Fibroblast of skin of left biceps (primary cell): ENCODE measurements at places on chromosomes 7 and 10.

DNA sequence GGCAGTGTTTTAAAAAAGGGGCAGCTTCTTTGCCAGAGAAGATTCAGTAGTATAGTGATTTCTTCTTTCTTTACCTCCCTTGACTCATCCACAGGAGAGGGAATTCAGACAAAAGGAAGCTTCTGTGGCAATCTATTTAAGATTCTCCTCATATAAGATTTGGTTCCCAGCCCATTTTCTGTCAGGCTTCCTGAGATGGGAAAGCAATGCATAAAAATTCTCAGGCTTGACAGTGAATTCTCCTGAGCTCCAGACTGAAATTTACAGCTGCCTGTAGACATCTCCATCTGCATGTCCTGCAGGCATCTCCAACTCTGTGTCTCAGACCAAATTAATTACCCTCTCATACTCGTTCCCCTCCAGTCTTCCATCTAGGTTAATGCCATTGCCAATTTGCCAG, 72.8 kb downstream of the TSPAN12 start:
- DNase-seq: no peak

- DNase-seq: no peak
These were observed 30.2 kb upstream of the NUB1 start for GRCh38 chr7:151311294-151311864.

DNA sequence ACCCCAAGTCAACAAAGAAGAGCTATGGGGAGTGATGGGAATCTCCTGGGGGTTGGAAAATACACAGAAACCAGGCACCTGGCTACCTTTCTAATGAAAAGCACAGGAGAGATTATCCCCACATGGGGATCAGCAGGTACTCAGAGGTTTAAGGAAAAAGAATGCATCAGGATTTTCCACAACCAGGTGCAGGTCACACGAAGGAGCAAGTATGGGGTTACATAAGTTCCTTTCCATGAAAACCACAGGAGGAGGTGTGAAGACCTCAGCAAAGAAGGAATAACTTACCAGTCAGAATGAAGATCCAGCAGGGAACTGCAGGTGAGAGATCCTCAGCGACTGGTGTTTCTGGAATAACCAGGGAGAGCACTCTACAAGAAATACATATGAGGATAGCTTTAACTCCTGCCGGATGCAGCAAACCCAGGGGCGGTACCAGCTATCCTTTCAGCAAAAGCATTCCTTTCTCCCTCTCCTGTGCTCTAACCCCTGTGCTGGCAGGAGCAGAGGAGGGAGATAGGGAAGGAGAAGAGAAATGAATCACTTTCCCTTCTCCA, 116.7 kb upstream of the TMEM106B start:
- no peak for DNase-seq

GRCh38 chr10:48652344-48652743, 32.3 kb upstream of the WDFY4 start:
- no peak for DNase-seq

DNA sequence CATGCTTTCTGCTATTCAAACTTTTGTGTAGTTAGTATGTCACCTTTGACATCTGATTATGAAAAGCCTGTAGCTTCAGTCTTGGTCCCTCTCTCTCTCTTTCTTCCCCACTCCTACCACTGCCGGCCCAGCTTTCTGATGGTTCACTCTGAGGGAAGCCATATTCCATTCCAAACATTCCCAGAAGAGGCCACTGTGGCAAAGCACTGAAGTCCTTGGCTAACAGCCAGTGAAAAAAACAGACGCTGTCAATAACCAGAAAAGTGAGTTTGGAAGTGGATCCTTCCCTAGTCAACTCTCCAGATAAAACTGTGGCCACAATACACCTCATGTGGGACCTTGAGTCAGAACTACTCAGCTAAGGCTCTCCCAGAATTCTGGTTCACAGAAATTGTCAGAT, 950.7 kb upstream of the PHF14 start:
- no peak for DNase-seq

DNA sequence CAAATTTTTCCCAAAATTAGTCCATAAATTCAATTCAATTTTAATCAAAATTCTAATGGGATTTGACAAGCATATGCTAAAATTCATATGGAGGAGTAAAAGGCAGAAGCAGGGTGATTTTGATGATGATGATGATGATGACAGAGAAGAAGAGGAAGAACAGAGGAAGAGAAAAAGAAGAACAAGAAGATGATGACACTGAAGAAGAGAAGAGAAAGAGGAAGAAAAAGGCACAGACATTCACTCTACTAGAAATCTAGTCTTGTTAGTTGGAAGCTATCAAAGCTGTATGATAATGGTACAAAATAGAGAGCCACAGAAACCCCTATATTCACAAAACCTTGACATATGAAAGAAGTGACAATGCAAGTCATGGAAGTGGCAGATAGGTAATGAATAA, 157.9 kb downstream of the ELMO1 start:
- no peak for DNase-seq

GRCh38 chr7:122310119-122311021, 5.8 kb upstream of the FEZF1 start:
- DNase-seq: no peak

DNA sequence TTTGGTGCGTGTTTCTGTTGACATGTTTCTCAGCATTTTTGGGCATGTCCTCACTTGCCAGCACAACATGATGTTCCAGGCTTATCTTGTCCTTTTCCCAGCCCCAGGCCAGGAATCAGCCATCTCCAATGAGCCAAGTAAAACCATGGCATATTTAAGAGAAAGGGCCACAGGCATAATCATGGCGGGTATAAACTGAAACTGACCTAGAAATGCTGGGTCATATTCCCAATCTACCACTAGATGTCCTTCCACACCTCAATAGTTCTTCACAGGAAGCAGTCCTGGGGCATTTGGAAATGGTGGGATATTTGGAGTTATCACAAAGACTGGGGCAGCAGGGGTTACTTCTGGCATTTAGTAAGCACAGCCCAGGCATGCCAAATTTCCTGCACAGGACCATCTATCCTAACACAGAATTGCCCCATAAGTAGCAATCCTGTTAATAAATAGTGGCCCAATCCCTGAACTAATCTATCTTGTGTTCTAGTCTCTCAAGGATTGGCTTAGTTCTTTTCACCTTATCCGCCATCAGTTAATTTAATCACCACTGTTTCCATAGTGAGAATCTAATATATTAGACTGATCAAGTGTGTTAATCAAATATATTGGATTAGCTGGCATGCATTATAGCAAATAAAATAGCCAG, 101.6 kb downstream of the NPSR1 start:
- peak; percentile 19 for DNase-seq

DNA sequence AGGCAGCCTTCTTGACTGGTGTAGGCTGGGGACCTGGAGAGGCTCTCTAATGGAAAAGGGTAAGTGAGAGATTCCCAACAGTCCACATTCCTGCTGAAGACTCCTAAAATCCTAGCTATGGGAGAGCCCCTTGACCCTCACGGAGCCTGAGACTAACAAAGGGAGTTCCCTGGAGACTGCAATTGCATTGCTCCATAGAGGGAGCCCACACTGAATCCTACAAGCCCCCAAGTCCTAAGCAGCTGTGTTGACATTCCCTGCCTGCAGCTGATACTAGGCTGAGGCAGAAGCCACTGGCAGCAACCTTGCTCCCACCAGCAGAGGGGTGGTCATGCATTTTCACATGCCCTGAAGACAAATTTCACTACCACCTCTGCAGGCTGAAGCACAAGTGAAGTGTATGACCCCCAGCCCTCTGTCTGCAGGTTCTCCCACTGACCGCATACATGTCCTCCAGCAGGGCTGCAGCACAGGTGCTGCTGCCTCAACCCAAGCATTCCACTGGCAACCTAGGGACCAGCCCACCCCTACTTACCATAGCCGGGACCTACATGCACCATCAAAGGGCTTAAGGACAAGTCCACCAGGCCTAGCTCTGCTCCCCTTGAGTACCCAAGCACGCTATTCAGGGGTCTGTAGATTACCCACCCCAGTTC, 130.3 kb upstream of the SLC13A1 start:
- DNase-seq: no peak

DNA sequence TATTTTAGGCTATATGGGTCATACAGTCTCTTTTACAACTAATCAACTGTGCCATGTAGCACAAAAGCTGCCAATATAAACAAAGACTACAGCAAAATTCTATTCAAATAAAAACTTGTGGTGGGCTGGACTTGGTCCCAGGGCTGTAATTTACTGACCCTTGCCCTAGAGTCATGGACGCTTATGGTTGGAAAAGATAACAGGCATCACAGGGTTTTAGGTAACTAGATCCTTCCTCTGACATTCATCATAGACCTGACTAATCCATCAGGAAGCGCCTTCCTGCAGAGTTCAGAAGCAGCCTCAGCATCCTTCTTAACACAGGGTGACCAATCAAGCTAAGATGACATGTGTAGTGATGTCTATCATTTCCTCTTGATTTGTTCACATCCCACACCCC, 40.2 kb upstream of the GPAM start:
- DNase-seq: no peak

- no peak for DNase-seq
These were observed 69.4 kb downstream of the C1GALT1 start for GRCh38 chr7:7251742-7252141.

- DNase-seq: no peak
These were observed 81.6 kb downstream of the UNCX start for GRCh38 chr7:1314021-1314907.

- DNase-seq: no peak
These were observed 125.7 kb downstream of the RGS10 start for GRCh38 chr10:119416855-119417254.

- no peak for DNase-seq
These were observed 2.9 kb downstream of the ECHDC3 start for GRCh38 chr10:11745045-11745444.

GRCh38 chr7:67625257-67625737, 628.7 kb downstream of the TYW1 start:
- DNase-seq: peak; percentile 42

- DNase-seq: no peak
These were observed 259.0 kb downstream of the ADRA2A start for GRCh38 chr10:111335826-111336225.

DNA sequence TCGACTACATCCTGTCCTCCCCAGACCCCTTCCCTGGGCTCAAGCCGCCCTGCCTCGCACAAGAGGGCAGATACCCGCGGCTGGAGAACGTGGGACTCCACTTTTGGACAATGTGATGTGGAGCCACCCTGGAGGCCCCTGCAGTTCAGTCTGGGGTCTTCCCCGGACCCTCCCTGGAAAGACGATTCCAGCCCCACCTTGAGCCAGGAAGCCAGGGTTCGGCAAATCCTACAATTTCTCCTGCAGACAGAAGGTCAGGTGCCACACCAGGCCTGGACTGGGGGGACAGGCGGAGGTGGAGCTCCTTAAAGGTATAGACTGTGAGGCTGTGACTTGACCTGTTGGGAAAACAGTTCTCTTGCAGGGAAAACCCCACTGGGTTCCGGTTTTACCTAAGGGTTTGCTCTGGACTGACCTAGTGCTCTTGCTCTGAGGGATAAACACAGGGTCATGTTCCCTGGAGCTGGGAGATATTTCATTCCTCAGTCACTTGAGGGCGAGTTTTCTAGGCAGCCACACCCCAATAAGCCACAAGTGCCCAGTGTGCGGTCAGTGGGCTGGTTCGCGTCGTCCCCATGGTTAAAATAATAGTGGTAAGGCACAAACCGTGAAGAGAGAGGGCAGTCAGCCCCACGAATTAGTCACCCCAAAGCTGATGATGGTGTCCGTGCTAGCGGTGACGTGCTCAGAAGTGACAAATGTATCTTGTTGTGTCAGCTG, 1.6 kb downstream of the FOXL3 start:
- no peak for DNase-seq

DNA sequence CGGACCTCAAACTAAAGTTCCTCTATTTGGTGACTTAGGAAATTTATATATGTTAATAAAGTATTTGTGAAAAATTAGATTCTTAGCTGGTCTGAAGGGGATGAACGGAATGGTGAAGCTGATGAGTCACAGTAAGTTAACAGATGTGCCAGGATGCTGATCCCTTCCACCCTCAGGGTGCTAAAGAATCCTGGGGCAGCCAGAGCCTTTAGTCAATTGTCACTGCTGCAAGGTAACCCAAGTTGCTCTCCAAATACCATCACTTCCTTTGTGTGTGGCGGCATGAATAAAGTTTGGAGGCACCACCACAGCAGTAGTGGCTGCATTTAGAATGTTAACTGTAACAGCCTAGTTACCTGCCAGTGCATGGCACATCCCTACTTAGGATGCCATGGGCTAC, 222.6 kb upstream of the PPP1R3A start:
- no peak for DNase-seq

GRCh38 chr10:77516575-77516974, 121.0 kb downstream of the KCNMA1 start:
- DNase-seq: no peak

- peak; percentile 88 for DNase-seq
These were observed 87.1 kb upstream of the HDAC9 start for GRCh38 chr7:18408461-18408860.

DNA sequence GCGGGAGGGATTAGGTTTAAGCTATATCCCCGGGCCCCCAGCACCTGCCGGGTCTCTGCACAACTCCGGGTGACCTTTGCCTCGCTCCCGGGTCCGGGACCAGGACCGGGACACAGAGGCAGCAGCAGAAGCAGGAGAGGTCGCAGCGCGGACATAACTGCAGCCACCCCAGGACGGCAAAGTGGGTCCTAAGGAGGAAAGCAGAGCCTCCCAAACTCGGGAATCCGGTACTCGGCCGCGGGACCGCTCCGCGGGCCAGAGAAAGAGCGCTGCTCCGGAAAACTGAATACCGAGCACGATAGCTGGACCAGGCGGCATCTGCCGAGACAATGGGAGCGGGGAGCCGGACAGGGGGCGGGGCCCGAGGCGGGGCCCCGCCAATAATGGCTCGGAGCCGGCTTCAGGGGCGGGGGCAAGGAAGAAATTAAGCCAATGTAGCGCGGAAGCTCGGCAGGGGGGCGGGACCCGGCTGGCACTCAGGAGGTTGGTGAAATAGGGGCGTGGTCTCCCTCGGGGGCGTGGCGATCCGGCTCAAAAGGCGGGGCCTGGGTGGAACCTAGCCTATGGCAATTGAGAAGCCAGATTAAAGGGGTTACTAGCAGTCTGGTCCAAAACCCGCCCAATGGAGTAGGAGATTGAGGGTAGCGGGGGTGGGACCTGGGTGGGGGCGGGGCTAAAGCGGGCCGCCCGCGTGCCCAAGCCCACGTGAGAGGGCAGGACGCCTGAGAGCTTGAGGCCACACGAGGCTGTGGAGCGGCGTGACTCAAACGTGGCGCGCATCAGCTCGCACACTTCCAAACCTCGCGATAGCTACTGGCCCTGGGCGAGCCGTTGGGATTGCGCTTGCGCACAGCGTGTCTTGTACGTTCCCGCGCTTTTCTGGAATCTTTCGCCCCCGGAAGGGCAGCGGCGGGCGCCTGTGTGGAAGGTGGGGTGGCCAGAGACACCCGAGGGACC, at the start of the genes GPC2 and STAG3:
Gene GPC2, minus strand, starts transcription at position 337 of the 957 bp plus-strand sequence. Its CDS starts 182 bp downstream, at position 155.
Gene STAG3, plus strand, starts transcription at position 874 of the 957 bp plus-strand sequence. CDS start 2,639 bp downstream, outside the sequence.
- DNase-seq: peak; percentile 94

GRCh38 chr10:27997865-27998177, 1.1 kb downstream of the ODAD2 start:
- DNase-seq: no peak

GRCh38 chr10:73644015-73644743, 2.9 kb upstream of the MYOZ1 start:
- DNase-seq: peak; percentile 35

- DNase-seq: peak; percentile 18
These were observed 73.6 kb downstream of the ABCA13 start for GRCh38 chr7:48244864-48245271.
